ENCODE measurements at places on chromosomes 6 and 20.

DNA sequence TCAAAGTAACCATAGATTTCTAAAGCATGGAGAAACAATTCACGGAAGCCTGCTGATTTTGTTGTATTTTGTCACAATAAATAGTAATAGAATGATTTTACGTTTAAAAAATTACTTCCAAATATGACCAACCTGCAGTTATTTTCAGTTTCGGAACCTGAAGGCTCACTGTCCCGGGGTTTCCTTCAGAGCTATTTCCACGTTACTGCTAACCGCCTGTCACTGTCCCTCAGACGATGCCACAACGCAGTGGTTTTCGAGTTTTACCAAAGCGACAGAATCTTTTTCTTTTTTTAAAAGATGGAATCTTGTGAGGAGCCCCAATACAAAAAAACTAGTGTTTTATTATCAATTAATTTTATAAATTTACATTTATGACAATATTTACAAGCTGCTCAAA lies 40.5 kb downstream of the PSMG4 start:
- DNase-seq = no peak

DNA sequence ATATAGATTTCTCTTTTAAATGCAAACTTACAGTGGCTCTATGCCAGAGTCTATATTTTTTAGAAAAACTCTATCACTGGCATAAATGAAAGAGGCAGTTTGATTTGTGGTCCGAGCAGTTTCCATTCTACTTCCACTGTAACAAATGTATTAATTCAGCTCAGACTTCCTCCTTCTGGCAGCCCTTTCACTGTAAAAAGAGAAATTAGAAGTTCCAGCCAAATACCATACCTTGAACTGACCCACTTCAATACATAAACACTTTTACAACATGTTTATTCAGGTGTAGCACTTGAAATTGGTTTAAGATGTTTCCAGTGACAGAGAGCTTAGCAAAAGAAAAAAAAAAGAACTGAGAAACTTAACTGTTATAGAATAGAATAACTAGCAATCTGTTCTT lies 99.3 kb downstream of the BMP5 start:
- DNase-seq = no peak

DNA sequence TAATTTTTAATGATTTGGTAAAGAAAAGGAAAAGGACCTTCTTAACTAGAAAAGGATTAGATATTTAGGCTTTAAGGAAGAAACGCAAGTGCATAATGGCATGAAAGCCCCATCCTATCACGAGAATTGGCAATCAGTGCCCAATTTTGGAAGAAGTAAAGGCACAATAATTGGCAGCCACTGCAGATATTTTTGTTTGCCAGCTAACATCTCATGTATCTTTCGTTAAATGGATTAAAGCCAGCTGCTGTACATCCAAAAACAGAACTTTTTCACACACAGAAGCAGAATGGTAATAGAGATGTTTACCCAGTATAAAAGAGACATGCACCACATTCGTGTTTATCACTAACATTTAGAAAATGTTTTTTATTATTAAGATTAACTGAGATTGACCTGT lies 180.3 kb downstream of the C6orf118 start:
- no peak for DNase-seq

GRCh38 chr20:10696650-10697049 lies 22.9 kb upstream of the JAG1 start:
- DNase-seq = no peak

DNA sequence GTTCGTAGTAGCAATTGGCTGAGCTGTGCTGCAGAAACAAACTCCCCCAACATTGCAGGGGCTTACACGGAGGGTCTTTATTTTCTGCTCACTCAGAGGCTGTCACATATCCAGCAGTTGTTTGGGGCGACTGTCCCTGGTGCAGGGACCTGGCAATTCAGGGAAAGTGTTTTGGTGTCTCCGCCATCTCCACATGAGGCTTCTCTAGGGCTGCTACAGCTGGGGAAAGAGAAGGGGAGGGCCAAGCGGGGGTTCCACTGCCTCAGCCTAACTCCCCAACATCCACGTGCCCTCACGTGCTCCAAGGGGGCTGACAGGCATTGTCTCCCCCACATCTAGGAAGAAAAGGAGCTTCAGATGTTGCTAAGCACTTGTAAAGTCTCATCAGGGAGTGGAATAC lies 61.3 kb upstream of the NXT1 start:
- no peak for DNase-seq

- no peak for DNase-seq
Measured at GRCh38 chr20:36571564-36572504, 1.6 kb upstream of the TGIF2 start.

- DNase-seq = no peak
Measured at GRCh38 chr6:43933148-43933885, 163.3 kb downstream of the VEGFA start.

- DNase-seq = no peak
Measured at GRCh38 chr6:156396068-156396771, 381.0 kb upstream of the ARID1B start.

- DNase-seq = peak; percentile 68
Measured at GRCh38 chr6:163416557-163417253, 2.2 kb downstream of the QKI start.

- no peak for DNase-seq
Measured at GRCh38 chr6:57104336-57104735, 14.3 kb downstream of the ZNF451 start.

DNA sequence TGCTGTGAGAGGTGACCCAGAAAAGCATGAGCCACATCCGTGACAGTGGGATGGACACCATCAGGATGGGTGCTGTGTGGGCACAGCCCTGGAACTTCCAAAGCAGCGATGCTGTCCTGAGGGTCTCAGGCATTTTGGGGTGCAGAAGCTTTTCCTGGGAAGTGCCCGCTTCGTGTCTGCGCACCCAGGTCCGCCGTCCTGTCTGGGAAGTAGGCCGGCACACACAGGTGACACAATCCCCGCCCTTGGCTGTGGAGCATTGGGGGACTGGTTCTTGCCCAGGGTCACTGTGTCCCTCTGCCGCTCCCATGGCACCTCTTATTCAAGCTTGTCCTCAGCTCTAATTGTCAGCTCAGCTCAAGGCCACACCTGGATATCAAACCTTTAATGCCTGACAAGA lies 112.6 kb downstream of the ZDHHC14 start:
- DNase-seq = no peak

GRCh38 chr20:38173237-38174156 lies 8.4 kb upstream of the TGM2 start:
- peak; percentile 56 for DNase-seq

GRCh38 chr6:169851641-169852503 lies 100.5 kb downstream of the ERMARD start:
- no peak for DNase-seq

DNA sequence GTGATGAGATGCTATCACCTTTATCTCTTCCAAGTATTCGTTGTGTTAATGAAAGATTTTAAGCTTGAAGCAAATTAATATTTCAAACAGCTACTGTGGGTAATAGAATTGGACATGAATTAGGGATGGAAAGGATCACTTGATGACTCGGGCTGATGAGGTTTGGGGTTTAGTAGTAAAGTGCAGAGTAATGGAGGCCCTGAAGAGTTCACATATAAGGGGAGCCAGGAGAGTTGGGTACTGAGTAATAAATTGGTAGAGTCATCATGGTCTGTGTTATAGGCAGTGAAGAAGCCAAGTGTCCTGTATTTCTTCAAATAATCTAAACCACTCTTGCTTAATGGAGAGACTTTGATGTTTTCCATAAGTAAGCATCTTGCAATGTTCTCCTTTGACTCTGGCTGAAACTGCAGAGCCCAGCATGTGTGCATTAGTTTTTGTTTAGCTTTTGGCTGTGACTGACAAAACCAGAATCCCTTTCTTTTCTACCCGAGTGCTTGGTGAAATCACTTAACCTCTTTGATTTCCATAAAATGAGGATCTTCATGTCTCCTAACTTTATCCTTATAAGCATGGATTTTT lies 57.6 kb downstream of the L3MBTL3 start:
- no peak for DNase-seq

DNA sequence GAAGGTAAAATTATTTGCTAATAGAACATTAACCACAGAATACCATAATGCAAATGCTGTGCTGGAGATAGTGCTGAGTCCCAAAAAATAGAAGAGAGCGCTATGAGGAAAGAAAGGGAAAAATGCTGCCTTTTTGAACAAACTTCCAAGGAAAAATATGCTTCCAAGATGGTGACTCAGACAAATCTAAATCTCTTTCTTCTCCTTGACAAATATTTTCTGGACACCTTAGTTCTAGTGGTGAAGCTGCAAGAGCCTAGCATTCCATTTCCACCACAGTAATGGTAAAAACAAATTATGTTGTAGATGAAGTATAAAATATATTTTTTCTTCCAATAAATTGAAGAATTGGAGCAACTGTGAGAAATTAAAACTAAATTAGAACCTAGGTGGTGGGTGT lies 155.6 kb upstream of the TBX18 start:
- DNase-seq = no peak

DNA sequence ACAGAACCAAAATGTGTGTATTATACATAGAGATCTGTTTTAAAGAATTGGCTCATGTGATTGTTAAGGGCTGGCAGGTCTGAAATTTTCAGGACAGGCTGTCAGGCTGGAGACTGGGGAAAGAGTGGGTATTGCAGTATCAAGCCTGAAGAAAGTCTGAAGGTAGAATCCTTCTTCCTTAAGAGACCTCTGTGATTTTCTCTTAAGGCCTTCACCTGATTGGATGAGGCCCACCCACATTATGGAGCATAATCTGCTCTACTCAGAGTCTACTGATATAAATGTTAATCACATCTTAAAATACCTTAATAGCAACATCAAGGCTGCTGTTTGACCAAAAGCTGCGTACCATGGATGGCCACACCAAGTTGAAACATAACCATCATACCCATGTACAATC lies 43.4 kb upstream of the HINT3 start:
- no peak for DNase-seq

DNA sequence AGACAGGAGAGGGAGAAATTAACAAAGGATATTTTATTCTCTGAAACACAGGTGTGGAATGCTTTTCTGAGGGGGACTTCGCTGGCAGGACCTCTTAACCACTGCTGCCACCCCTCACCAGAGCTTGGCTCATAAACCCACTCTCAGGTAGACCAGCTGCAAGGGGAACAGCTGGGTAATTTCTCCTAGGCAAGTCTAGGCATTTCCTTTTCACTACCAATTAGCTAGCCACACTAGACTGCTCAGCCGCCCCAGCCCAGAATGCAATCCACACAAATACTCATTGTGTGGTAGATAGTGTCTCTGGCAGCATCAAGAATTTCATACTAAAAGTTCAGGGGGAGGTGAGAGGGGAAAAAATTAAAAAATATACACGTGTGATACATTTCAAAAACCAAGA lies 267.6 kb upstream of the ID4 start:
- DNase-seq = no peak

DNA sequence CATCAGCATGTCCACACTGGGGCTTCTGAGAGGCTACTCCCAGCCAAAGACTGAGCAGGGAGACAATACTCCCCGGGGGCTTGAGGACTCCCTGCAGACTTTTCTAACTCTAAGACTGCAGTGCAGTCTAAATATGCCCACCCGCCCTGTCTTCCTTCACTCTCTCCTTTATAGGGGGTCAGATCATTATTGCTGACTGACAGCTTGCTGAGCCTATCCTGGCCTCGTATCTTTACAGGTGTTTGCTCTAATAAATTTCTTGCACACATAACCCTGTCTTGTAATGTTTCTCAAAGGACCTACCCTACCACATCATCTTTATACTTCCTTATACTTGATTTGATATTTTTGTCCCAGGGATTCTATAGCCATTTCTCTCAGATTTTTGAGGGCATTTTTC lies 39.4 kb upstream of the MOCS1 start:
- no peak for DNase-seq

GRCh38 chr6:7224731-7225130 lies 88.3 kb downstream of the SSR1 start:
- DNase-seq = no peak

DNA sequence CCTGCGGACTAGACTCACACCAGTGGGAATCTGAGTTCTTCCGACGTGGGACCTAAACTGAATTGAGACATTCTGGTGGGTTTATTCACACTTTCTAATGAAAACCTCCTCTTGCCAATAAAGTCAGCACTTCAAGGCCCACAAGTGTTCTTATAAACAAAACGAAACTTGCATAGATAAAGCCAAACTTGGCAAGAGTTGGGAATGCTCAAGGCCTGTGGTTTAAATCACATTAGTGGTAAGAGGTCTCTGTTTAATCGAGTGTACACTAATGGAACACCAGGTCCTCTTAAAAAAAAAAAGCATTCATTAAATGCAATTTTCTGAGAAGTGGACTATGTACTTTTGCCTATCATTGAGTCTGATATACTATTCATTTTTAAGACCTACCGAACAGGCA lies 143.3 kb downstream of the SMOC2 start:
- no peak for DNase-seq

- no peak for DNase-seq
Measured at GRCh38 chr20:13671512-13671911, 32.8 kb upstream of the TASP1 start.

- no peak for DNase-seq
Measured at GRCh38 chr6:106101466-106101865, 15.3 kb downstream of the PRDM1 start.

Data from head of caudate nucleus (tissue), 42 donors.